ENCODE measurements at places on chromosomes 7 and 10. TPM values are rescaled to one million over a fixed set of nuclear protein-coding genes. Genes with fewer than 3 reads are reported as not detected.

ZNF316 gene
- 7.6 TPM for polyA plus RNA-seq

OR6V1 gene
- polyA plus RNA-seq = not detected

CLRN3 gene
- polyA plus RNA-seq = not detected

DRGX gene
- polyA plus RNA-seq = not detected

ARL4A gene
- 19.9 TPM for polyA plus RNA-seq

PHYH gene
- 56.7 TPM for polyA plus RNA-seq

NUPR2 gene
- not detected for polyA plus RNA-seq

TMEM196 gene
- not detected for polyA plus RNA-seq

NANOS1 gene
- 2.9 TPM for polyA plus RNA-seq

PRLHR gene
- not detected for polyA plus RNA-seq

ACTL6B gene
- not detected for polyA plus RNA-seq

TAS2R40 gene
- not detected for polyA plus RNA-seq

ADIRF gene
- polyA plus RNA-seq = 174 TPM

TRIP6 gene
- 26.3 TPM for polyA plus RNA-seq

OR2A1 gene
- polyA plus RNA-seq = 0.01 TPM

FAM241B gene
- polyA plus RNA-seq = 3.7 TPM

PLAU gene
- polyA plus RNA-seq = 5.6 TPM

LRRC17 gene
- polyA plus RNA-seq = 2.7 TPM

C7orf33 gene
- not detected for polyA plus RNA-seq

PRSS2 gene
- not detected for polyA plus RNA-seq

TBXAS1 gene
- polyA plus RNA-seq = 4.8 TPM

LRRC18 gene
- polyA plus RNA-seq = not detected

SYT15 gene
- polyA plus RNA-seq = 3.7 TPM

SEMA3D gene
- polyA plus RNA-seq = 0.37 TPM

KCND2 gene
- not detected for polyA plus RNA-seq

VPS50 gene
- polyA plus RNA-seq = 6.5 TPM

IGFBP1 gene
- polyA plus RNA-seq = 0.03 TPM

GLI3 gene
- 0.77 TPM for polyA plus RNA-seq

SDK1 gene
- polyA plus RNA-seq = 2.1 TPM

EN2 gene
- polyA plus RNA-seq = 0.07 TPM

PVRIG gene
- 0.22 TPM for polyA plus RNA-seq

SNX10 gene
- polyA plus RNA-seq = 0.88 TPM

INMT gene
- 56.3 TPM for polyA plus RNA-seq

DEPP1 gene
- polyA plus RNA-seq = 40.3 TPM

NAT16 gene
- polyA plus RNA-seq = not detected

NET1 gene
- 6.0 TPM for polyA plus RNA-seq

CRTAC1 gene
- polyA plus RNA-seq = 0.22 TPM

SLC13A4 gene
- polyA plus RNA-seq = 2.8 TPM

ALOX5 gene
- 6.0 TPM for polyA plus RNA-seq

TMEM139 gene
- polyA plus RNA-seq = 18.0 TPM

ZNF33B gene
- 3.4 TPM for polyA plus RNA-seq

PRKCQ gene
- polyA plus RNA-seq = 0.04 TPM

CARD11 gene
- 0.22 TPM for polyA plus RNA-seq

SFTPA1 gene
- polyA plus RNA-seq = 0.28 TPM

Data from heart right ventricle (tissue), 16 donors.